Kidney glomerular epithelial cell (primary cell): ENCODE measurements at places on chromosomes 1 and 21.

- no peak for DNase-seq
Observed at GRCh38 chr1:65751961-65752360, 40.7 kb upstream of the PDE4B start.

- DNase-seq = no peak
Observed at GRCh38 chr1:5713101-5714010, 278.9 kb downstream of the NPHP4 start.

GRCh38 chr1:60952612-60953111 lies 129.7 kb upstream of the NFIA start:
- no peak for DNase-seq

DNA sequence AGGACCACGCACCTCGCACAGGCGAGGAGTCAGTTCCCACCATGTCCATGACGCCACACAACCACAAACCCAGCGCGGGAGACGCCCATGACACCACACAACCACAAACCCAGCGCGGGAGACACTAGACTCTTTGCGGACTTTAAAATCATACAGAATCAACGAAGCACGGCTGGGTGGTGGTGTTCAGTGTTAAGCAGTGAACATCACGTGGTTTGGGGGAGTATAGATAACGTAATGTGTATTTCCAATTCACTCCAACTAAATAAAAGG lies 19.2 kb downstream of the PTTG1IP start:
- no peak for DNase-seq

DNA sequence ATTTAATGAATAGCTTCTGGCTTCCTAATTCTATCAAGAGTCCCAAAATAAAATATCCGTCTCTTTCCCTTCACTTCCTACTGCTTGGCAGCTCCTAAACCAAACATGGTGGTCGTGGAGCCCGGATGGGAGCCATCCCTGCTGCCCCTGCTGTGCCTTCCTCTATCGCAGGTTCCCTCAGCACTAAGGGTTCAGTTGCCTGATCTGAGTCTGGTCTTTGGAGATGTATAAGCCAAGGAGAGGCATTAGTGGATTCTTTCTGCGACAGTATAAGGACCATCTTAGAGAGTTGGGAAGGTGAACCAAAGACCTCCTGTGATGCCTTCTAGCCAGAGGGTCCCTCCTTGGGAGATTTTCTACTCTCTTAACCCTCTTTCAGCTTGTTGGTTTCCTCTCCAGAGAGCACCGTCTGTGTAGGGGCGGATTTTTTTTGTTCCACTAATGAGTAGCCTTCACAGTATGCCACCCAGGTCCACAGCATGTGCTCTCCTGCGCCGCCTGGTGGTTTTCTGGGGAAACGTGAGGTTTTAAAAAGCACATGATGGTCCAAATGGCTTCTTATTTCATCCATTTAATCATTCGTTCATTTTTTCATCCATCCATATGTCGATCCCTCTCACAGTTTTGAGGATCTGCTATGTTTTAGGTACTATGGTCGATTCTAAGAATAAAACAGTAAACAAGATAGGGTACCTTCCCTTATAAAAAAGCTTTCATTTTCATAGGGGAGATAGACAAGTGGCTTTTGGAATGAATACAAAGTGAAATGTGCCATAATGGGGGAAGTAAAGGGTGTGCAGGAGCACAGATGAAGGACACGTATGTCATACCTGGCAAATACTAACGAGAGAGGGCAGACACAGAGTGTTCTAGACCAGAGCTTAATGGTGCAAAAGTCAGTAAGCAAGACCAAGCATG lies 71.0 kb downstream of the NFASC start:
- DNase-seq = peak; percentile 23

GRCh38 chr1:90220941-90221693 lies 226.2 kb downstream of the ZNF326 start:
- DNase-seq = no peak

GRCh38 chr1:39391691-39392679 lies 99.5 kb upstream of the BMP8A start:
- DNase-seq = peak; percentile 95

DNA sequence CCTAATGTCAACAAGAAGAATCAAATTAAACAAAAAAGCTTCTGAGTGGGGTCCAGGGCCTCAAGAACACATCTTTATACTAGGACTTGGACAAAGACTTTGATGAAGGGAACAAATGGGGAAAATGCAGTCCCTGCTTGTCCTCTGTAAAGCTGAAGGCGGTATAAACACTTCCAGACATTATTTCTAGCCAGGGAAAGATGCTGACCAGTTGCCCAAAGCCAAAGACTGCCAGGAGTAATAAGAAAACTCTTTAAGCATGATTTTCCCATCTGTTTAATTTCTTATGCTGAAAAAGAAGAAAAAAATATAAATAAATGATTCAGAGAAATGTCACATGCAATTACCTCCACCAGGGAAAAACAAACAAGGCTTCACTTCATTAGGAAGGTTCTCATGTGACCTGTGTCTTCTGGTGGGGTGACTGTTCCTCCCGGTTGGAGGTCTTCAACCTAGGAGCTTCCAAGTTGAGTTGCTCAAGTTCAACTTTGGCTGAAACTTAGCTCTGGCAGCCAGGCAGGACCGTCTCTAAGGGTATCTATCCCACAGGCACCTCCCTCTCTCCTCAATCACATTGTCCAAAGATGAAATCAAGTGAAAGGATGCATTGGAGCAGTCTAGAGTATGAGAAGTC lies 65.2 kb upstream of the KCNE2 start:
- no peak for DNase-seq

DNA sequence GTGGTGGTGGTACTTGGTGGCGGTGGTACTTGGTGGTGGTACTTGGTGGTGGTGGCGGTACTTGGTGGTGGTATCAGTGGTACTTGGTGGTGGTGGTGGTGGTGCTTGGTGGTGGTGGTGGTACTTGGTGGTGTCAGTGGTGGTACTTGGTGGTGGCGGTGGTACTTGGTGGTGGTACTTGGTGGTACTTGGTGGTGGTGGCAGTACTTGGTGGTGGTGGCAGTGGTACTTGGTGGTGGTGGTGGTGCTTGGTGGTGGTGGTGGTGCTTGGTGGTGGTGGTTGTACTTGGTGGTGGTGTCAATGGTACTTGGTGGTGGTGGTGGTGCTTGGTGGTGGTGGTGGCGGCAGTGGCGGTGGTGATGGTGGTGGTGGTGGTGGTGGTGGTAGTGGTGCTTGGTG lies 20.2 kb downstream of the COQ8A start:
- no peak for DNase-seq

GRCh38 chr1:18204575-18204974 lies 97.0 kb downstream of the IGSF21 start:
- no peak for DNase-seq

DNA sequence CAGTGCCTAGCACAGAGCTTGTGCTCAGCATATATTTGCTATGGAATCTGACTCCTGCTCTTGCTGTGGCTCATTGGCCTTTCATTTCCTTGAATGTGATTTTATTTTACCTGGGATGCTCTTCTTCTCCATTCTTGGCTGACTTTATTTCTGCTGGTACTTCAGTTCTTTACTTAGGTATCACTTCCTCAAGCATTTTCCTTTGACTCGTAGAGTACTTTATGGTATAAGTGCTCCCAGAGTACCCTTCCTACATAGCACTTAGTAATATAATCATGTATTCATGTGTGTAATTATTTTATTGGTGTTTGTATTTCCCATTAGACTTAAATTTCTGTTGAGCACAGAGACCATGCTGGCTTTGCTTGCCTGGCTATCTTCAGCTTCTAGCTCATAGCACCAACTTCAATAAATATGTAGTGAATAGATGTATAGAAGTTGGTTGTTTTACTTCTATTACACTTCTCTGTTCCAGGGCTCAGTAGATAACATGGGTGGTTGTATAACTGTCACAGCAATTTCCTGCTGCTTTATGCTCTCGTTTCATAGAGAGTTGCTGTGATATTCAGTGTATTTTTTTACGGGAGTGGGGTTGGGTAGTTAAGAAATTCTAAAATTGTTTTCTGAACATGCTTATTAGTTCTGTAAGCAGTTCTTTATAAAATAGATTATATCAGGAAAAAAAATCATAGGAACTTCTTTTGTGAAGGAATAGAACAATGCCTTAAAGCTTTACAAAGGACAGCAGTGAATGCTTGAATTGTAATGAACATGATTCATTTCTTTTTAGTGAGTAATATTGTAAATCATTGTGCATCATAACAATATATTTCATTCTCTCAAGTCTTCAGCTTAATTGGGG lies 112.2 kb downstream of the NEK7 start:
- peak; percentile 53 for DNase-seq

- no peak for DNase-seq
Observed at GRCh38 chr1:43137445-43138052, 34.5 kb downstream of the EBNA1BP2 start.

GRCh38 chr1:68819190-68819829 lies 322.4 kb upstream of the DEPDC1 start:
- peak; percentile 54 for DNase-seq

DNA sequence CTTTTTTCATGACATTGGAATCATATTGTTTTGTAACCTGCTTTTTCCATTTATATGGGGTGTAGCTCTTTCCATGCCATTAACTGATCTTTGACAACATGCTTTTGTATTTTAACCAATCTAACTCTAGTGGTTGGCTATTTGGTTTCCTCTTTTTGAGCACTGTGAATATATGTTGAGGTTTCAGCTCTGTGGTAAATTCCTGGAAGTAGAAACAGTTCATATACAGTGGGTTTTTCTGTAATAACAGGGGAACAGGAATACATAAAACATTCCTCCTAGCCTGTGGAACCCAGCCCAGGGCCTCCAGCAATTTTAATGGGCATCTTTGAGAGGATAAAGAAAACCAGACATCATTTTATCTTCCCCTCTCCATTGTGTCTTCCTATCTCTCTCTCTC lies 17.4 kb downstream of the AZIN2 start:
- no peak for DNase-seq

DNA sequence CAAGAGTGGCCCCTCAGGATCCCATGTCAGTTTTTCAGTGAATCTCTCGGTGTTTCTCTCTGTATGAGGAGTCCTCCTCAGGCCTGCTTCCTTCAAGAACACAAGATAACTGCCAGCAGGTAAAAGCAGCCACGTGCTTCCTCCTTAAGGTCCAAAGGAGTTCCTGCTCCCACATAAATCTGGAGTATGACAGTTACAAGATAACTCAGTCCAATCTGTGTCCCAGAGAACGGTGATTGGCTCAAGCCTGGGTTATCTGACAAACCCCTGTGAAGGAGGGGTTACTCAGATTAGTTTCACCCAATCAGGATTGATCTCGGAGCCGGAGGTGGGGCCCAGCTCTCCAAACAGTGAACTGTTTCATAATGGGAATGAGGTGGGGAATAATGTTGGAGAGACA lies 5.8 kb upstream of the ANKRD13C start:
- no peak for DNase-seq

- DNase-seq = no peak
Observed at GRCh38 chr1:41373373-41373772, 12.1 kb downstream of the FOXO6 start.

GRCh38 chr1:26598890-26599289 lies 69.3 kb downstream of the RPS6KA1 start:
- DNase-seq = no peak

DNA sequence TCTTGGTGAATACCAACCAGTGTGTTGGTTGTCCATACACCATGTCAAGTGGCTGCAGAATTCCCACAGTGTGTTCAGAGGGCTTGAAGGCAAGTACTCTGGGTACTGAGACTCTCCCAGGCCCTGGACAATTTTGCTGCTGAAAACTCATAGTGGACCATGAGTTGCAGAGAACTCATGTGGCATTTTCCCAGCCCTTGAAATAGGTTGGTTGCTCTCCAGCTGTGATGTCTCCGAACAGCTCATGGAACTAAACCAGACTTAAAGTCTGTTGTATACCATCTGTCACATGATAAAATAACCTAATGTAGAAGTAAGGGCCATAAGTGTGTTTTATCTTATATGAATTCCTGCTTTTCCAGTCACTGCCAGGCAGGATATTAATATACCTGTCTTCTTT lies 67.8 kb downstream of the RGS2 start:
- no peak for DNase-seq

DNA sequence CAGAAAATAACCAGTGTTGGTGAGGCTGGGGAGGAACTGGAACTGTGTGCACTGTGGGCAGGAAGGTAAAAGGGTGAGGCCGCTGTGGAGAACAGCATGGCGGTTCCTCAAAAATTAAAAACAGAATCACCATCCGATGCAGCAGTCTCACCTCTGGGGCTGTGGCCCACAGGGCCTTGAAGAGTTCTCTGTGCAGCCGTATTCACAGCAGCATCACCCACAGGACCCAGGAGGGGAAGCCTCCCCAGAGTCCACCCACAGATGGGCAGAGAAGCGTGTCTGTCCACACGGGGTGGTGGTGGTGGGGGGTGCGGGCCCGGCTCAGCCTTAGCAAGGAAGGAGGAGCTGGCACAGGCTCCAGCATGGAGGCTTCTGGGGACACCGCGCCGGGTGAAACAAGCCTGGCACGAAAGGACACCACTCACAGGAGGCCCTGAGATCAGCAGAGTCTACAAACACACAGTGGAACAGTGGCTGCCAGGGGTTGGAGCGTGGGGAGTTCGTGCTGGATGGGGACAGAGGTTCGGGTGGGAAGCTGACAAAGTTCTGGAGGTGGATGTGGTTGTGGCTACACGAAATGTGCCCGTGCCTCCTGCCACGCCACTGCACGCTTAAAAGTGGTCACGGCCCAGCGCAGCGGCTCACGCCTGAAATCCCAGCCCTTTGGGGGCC lies 11.5 kb downstream of the MORN1 start:
- DNase-seq = no peak

DNA sequence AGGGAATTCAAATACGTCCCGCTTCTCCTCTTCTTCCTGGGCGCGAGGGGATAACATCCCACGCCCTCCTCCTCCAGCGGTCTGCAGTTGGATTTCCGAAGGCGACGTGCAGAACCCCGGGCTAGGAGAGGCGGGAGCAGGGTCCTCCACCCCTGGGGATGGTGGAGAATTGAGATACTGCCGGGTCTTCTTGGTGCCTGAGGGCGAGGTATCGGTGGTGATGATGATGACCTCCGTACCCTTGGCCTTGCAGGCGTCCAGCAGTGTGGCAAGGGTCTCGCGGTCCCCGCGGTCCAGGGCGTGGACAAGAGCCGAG lies 3.2 kb upstream of the LIX1L start:
- no peak for DNase-seq

GRCh38 chr1:180674603-180675530 lies 43.0 kb downstream of the XPR1 start:
- DNase-seq = no peak

GRCh38 chr1:246875041-246876026 lies 56.4 kb downstream of the AHCTF1 start:
- DNase-seq = peak; percentile 45

DNA sequence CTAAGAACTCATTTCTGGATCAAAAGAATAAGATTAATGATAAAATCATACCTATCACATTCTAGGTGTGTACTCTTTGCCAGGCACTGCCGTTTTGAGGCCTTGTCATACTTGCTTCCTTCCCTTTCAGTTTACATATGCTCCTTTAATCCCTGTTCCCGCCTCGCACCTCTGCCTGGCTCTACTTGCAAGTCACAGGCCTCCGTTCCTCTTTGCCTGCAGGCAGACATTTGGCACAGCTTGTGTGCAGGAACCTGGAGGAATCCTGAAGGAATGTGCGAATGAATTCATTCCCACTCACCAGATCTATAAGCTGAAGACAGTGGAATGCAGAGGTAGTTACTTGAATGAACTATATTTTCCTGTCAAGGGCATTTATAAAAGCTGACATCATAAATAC lies 13.8 kb downstream of the WLS start:
- no peak for DNase-seq
